ENCODE measurements at places on chromosomes 2 and 18. TPM values are rescaled to one million over a fixed set of nuclear protein-coding genes. Genes with fewer than 3 reads are reported as not detected.

ZNF516 gene
- 19.3 TPM for total RNA-seq

FAM210A gene
- 7.9 TPM for total RNA-seq

BUB1 gene
- 59.0 TPM for total RNA-seq

TMEM198 gene
- total RNA-seq: 1.2 TPM

CCL20 gene
- total RNA-seq: 2.2 TPM

SLC9A4 gene
- not detected for total RNA-seq
